Mesendoderm (in vitro differentiated cells): ENCODE measurements at places on chromosomes 16 and 17.

GRCh38 chr16:85047867-85048455, 20.4 kb downstream of the KIAA0513 start:
- no peak for DNase-seq

- no peak for DNase-seq
Measured at GRCh38 chr17:32299580-32300164, 34.0 kb downstream of the RHBDL3 start.

DNA sequence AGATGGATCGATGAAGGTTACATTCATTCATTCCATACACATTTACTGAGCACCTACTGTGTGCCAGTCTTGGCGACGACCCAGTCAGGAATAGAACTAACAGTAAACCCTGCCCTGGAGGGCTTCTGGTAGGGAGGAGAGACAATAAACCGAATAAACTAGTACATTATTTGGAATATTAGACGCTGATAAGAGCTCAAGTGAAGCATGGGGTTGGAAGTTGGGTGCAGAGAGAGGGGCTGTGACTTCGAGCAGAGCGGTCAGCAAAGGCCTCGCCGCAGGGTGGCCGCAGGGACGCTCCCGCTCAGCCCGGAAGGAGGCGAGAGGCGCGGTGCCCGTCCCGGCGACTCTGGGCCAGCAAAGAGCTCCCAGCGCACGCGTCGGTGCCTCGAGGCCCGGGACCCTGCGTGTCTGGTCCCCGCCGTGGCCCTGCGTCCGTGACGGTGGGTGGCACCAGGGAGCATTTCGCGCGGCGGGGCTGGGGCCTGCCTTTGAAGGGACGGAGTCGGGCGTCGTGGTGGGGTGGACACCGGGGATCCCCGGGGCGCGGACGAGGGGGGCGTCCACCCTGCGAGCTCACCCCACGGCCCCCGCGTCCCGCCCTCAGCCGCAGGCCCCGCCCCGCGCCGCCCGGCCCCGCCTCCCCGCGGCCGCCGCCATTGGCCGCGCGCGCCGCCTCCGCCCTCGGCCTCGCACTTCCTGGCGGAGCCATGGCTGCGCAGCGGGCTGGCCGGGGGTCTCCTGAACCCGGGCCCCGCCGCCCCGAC, at the start of gene KLHL36:
TSS of gene KLHL36 (plus strand) at position 684 of the 767 bp plus-strand sequence. CDS start 2,357 bp downstream, outside the sequence.
- no peak for DNase-seq

GRCh38 chr17:81477173-81477572, 35.4 kb downstream of the ACTG1 start:
- no peak for DNase-seq

DNA sequence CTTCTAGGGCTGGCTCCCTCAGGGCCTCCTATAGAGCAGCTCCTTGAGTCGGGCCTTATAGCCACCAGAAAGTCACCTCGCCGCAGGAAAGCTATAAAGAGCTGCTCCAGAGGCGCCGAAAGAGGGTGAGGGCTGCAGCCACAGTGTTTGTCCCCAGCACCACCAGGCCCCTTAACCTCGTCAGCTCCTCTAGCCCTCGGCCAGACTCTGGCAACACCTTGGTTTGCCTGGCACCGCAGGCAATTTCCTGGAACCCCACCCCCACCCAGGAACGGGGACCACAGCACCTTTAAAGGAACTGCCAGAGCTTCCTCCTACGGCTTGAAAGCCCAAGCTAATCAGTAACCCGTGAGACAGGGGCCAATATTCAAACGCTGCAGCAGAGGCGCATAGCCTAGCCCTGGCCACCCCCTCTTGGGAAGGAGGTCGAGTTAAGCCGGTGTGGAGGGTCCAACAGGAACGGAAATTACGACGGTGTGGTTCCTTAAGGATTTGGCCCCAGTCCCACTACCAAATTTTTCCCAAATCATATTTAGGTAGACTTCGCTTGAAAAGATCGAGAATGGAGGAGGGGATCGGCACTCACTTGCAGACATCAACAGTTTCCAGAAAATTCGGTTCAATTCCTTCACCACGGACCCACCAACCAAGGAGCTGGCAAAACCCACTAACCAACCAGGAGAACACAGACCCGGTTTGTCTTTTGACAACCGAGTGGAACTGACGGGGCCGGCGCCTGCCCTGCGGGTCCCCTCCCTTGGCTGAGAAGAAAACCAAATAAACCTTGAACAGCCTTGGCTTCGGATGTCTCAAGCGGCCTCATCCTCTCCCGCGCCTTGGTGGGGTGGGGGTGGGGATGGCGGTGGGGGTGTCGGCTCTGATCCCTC, 3.0 kb downstream of the HOXB6 start:
- no peak for DNase-seq

DNA sequence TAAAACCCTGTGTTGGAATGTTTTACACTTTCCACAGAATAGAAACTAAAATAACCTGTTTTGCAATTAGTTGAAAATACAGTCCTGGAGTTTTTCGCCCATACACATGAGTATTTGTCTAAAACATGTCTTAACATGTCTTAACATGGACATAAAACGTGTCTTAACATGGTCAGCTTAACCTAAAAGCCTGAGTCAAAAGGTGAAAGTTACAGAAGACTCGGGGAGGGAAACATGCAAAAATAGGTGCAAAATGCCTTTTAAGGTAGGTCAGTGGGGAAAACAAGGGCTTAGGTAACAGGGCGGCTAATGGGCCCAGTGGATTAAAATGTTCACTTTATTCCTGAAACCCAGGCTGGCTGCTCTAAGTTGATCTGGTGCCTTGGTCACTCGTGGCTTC, 56.1 kb upstream of the RBL2 start:
- peak; percentile 73 for DNase-seq

DNA sequence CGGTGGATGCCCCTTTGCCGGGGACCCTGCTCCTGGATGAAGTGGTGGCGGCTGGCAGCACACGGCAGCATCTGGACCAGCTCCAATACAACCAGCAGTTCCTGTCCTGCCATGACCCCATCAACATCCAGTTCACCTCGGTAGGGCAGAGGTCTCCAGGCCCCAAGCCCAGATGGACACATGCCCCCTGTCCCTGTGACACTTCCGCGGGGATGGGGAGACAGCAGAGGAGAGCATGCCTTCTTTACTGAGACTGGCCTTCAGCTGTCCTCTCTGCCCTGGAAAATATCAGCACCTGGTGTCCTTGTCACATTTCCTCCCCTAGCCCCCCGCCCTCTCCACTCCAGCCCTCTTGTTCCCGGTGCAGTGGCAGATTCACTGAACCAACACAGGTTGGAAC, 6.2 kb downstream of the CHAD start:
- DNase-seq: no peak

DNA sequence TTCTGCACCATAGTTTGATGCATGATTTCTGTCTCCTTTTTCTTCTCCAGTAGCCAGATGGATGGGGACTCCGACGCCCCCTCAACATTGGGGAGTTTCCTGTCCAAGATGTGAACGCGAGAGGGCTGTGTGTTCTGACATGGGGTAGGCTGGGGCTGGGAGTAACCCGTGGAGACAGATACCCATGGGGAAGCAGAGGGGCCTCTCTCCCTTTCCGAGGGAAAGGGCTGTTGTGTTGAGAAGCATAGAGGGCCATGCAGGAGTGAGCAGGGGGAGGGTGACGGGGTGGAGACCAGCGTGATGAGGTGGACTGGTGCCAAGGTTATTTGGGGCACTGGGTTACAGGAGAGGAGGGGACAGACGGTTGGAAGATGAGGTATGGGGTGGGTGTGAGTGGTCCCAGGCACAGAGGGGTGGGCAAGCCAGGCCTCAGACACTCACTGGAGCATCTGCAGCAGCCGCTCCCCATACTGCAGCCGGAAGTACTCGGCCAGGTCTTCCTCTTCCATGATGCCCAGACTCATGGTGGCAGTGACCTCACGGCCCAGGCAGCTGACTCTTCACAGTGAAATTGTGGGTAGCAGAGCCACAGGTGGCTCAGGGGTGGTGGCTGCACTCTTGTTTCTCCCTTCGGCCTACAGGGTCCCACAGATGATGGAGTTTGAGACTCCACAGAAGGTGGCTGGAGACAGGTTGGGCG, 400 bp downstream of the CCDC42 start:
- DNase-seq: no peak

GRCh38 chr16:3187798-3188674, at the start of gene OR1F1:
TSS of gene OR1F1 (plus strand) at chr16:3188204.
- peak; percentile 88 for DNase-seq

DNA sequence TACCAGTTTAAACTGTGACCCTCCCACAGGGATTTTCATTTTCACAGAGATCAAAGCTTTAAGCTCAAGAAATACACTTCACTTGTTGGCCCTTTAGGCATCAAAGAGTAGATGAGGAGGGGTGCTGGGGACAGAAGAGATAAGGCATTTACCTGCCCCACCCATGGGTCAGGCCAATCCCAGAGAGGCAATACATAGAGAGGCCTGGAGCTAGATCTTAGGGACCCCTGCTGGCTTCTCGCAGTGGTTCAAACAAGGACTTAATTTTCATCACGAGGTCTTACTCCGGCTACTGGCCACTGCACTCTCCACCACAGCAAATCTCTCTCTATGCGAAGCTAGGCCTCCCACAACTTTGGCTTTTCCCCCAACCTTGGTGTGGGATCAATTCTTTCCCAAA, 46.6 kb downstream of the NOG start:
- peak; percentile 22 for DNase-seq

DNA sequence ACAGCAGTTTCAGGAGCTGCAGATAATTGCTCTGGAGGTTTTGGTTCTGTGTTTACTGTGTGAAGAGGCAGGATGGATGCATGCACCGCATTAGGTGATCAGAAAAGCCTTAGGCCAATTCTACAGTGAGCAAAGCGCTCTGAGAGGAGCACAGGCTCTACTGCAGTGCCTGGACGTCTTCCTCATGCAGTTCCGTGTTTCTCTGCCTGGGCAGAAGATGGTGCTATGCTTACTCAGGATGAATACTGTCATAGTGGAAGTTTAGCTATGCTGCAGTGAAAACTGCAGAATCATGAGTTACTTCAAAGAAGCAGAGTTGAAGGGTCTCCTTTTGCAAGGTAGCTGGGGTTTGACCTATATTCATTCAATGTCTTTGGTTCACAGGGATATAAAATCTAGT, 1012.4 kb downstream of the KCNJ18 start:
- no peak for DNase-seq

GRCh38 chr17:9003355-9004131, 17.8 kb upstream of the NTN1 start:
- DNase-seq: peak; percentile 56

- DNase-seq: peak; percentile 76
Measured at GRCh38 chr17:27552276-27552732, 78.7 kb upstream of the LGALS9 start.

- peak; percentile 38 for DNase-seq
Measured at GRCh38 chr17:70552230-70552981, 383.1 kb downstream of the KCNJ2 start.

GRCh38 chr16:27618606-27619327, 68.8 kb downstream of the KATNIP start:
- DNase-seq: no peak

DNA sequence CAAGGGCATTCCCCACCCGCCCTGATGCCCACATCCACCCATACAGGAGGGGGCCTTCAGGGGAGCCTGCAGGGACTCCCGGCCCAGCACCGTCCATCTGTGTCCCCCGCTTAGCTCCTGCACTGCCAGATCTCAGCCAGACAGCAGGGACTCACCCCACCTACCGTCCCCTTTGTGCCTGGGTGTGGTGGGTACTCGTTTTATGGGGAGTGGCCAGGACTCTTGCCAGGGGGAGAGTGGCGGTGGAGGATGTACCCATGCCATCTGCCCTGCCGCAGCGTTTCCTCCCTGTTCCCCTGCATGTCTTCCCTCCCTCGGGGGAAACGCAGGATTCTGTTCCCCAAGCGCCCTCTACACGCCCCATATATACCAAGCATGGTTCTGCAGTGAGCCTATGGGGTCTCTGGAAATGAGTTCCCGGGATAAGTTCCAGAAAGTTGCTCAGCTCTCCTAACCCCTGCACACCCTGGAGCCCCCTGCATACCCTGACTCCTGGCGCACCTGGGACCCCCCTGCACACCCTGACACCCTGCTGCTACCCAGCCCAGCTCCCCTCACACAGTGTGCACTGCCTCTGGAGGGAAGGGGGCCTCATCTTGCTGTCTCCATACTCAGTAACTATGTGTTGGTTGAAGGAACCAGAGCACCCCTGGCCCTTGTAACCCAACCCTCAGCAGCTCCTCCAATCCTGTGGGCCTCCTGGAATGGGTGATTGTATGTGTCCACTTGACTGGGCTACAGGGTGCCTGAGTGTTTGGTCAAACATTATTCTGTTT, 4.2 kb upstream of the MAFG start:
- no peak for DNase-seq

DNA sequence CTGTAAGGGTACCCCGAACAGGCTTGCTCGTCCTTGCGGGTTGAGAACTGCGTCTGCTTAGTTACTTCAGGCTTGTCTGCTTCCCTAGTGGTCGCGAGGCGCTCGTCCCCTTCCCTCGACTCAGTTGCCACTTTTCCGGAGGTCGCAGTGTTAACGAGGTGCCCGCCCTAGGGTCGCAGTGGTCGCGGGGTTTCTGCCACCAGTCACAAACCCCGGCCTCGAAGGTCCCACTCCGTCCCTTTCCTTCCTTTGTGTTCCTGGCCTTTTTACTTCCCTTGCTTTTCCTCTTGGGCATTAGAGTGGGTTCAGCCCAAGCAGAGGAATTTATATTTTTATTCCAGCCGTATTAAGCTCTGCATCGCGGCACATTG, 299 bp downstream of the NUP85 start:
- DNase-seq: no peak

- DNase-seq: peak; percentile 65
Measured at GRCh38 chr17:16986391-16986790, 14.5 kb upstream of the TNFRSF13B start.

GRCh38 chr17:79944821-79945391, 90.8 kb downstream of the TBC1D16 start:
- no peak for DNase-seq

GRCh38 chr17:38510421-38511149, 82.3 kb downstream of the ARHGAP23 start:
- peak; percentile 83 for DNase-seq

DNA sequence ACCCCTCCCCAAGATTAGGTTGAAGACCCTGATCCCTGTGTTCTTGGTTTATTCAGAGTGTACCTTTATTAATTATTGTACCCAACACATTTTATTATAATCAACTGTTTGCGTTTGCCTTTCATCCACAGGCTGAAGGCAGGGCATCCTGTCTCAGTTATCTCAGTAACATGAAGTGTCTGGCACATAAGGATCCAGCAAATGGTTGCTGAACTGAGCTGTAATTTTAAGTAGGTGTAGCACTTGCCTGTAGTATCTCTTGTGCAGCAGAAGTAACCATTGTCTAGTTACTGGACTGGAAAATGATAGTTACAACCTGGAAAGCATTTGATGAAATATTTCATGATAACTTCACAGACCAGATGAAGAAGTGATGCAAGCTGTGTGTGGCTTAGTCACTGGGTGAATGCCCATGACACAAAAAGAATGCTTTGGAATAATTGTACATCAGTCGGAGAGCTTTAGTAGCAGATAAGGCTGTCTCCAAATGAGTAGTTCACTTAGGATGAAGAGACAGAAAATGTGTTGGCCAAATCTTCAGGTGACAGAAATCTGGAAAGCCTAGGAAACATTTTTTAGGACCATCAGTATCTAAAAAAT, 56.6 kb downstream of the ESRP2 start:
- DNase-seq: no peak

GRCh38 chr16:85750827-85751697, at the start of gene C16orf74:
TSS of gene C16orf74 (minus strand) at chr16:85751096. CDS start at chr16:85735217, 15,879 bp downstream.
- DNase-seq: no peak

DNA sequence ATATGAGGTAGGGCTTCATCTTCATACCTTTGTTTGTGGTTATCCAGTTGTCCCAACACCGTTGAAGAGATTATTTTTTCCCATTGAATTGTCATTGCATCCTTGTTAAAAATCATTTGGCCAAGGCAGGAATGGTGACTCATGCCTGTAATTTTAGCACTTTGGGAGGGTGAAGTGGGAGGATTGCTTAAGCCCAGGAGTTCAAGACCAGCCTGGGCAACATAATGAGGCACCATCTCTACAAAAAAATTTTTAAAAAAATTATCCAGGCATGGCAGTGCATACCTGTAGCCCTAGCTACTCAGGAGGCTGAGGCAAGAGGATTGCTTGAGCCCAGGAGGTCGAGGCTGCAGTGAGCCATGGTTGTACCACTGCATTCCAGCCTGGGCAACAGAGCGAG, 223.9 kb downstream of the TANC2 start:
- DNase-seq: no peak
